ENCODE measurements at places on chromosomes 7 and 10.

GRCh38 chr10:89134963-89135362 is 72.2 kb downstream of the CH25H start:
- DNase-seq = no peak

DNA sequence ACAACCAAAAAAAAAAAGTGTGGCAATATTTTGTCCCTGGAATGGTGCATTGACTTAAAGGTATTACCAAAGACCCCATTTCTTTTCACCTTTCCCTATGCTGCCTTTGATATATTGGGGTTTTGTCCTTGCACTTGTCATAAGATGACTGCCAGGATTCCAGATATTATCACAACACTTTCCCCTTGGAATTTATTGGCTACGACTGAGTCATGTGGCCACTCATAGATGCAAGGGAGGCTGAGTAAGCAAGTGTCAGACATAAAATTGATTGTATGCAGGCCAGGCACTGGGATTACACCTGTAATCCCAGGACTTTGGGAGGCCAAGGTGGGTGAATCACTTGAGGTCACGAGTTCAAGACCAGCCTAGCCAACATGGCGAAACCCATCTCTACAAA is 83.6 kb downstream of the PPP1R3C start:
- DNase-seq = no peak

DNA sequence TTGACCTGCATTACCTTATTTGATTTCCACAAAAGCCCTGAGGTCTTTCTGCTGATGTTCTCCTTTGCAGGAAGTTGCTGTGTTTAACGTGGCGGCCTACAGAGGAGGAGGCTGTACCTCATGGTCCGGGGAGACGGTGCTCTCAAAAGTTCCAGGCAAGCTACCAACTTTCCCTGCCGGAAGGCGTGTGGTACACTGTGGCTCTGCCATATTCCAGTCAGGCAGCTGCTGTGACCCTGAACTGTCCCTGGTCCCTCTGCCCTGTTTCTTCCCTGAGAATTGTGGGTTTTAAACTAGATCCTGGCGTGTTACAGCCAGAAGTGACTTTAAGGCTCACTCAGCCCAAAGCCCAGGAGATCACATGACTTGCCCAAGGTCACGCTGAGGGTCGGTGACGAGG is 139.2 kb downstream of the TEX36 start:
- DNase-seq = no peak

GRCh38 chr7:84105586-84105985 is 89.0 kb downstream of the SEMA3A start:
- no peak for DNase-seq

- no peak for DNase-seq
These were observed 16.3 kb downstream of the TECTB start for GRCh38 chr10:112299456-112299855.

DNA sequence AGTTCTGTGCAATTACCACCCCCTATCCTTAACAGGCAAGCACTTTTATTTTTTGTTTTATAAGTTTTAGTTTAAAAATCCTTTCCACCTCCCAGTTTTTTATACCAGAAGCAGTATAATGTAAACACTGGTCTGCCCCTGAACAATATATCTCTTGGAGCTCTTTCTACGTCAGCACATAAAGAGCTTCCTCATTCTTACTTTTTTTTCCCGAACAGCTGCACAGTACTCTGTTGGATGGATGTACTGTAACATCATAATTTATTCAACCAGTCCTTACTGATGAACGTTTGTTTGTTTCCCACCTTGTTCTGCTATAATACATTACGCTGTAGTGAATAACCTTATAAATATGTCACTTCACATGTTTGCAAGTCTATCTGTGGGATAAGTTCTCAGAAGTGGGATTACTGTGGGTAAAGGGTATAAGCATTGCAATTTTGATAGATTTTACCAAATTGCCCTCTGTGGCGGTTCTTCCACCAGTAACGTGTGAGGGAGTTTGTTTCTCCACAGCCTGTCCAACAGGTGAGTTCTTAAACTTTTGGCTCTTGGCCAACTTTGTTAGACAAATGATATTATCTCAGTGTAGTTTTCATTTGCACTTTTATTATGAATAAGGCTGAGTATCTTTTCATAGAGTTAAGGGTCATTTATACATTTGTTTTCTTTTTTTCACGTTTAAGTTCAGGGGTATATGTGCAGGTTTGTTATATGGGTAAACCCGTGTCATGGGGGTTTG is 32.8 kb downstream of the ADRA2A start:
- DNase-seq = peak; percentile 60

GRCh38 chr7:104185346-104185745 is 22.5 kb downstream of the ORC5 start:
- DNase-seq = no peak

All from hematopoietic multipotent progenitor cell treated with erythropoietin and hydrocortisone succinate and interleukin-3 and kit ligand, for 4 days (in vitro differentiated cells).